Right cardiac atrium (tissue), 5 donors: ENCODE measurements at places on chromosomes 13 and 19. TPM values are rescaled to one million over a fixed set of nuclear protein-coding genes. Genes with fewer than 3 reads are reported as not detected.
A peak's percentile ranks its signal among the peaks of the same experiment; 100 is the strongest.

ANKLE1 gene
- total RNA-seq, result 0.53 TPM

ZNF649 gene
- total RNA-seq, result 11.2 TPM

KCNJ14 gene
- total RNA-seq, result 0.20 TPM

TMEM255B gene
- 6.2 TPM for total RNA-seq

GRCh38 chr13:41179593-41180250 is 14.6 kb downstream of the KBTBD7 start:
- no peak for DNase-seq

GRCh38 chr13:93784191-93784590 is 557.6 kb downstream of the GPC6 start:
- DNase-seq, result no peak

DNA sequence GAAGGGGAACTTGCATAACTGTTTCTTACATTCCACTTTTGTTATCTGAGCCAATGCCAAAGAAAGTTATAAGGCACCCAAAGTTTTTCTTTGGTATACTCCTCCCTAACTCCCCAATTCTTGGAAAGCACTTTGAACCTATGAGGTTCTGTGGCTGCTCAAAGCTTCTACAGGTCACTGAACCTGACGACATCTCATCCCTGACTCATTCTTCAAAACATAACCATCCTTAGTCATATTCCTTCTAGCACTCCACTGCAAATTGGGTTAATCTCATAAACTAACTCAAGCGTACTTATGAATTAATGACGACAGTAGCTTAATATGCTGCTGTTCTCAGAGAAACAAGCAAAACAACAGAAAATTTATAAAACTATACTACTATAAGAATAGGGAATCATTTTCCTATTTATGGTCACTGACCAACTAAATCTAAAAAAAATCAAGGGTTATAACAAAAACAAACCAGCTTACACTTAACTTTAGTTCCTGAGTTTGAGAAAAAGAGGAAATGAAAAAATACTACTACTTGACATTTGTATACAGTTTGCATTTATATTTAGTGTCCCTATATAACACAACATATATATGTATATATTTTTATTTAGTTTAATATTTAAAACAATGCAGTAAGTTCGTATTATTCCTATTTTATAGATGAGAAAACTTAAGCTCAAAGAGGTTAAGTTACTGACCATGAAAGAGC is 69.1 kb downstream of the CAB39L start:
- no peak for DNase-seq

- DNase-seq, result no peak
Observed at GRCh38 chr13:98717256-98717655, 35.2 kb downstream of the SLC15A1 start.

- no peak for DNase-seq
Observed at GRCh38 chr13:113116206-113116800, 6.3 kb upstream of the F10 start.

- DNase-seq, result no peak
Observed at GRCh38 chr19:10826846-10827245, 9.2 kb downstream of the TMED1 start.

DNA sequence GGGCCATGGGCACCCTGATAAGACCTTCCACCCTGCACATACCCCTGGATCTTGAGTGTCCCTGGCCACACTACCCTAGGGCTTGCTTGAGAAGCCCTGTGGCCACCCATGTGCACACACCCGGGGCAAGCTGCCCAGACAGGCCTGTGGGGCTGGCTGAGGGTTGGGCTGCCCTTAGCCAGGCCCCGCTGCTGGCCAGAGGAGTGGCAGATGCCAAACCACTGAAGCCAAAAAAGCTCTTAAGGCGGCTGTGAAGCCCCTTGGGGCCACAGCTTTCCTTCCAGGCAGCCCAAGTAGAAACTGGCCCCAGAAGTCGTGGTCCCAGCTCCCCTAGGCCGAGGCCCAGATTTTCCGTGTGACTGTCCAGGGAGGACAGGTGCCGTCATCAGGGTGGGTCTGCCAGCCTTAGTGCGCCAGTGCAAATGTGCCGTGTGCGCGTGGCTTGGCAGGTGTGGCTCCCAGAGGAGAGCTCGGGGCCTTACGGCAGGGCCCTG is 14.8 kb downstream of the CEBPG start:
- peak; percentile 86 for DNase-seq

DNA sequence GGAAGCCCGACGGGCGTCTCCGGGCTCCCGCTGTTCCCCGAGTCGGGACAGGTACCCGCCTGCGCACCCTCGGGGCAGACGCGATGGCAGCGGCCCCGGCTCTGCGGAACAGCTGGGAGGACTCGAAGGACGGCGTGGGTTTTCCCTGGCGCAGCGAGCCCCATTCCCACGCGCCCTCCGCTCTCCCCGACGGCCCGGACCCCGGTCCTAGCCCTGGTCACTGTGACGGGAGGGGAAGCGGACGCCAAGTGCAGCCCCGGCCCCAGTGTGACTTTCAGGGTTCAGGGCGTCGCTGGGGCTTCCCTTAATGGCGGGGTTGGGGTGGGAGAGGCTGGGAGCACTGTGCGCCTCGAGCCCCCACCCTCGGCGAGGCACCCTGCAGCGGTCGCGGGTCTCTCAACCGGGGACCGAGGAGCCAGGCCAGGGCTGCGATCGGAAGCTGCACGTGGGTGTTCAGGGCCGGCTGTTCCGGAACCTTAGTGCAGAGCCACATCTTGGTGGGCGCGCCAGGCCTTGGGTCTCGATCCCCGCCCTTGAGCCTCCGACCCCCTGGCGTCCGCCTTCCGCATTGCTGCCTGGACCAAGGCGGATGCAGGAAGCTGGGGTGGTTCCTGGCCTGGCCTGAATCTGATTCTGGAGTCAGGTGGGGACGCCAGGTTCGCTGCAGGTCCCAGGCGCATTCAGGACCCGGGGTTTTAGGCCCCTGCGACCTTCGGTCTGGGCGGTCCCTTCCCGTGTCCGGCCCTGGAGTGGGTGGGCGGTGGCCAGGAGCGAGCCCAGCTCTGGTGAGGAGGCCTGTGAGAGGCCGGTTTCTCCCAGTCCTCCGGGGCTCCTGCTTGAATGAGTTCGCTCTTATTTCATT is 3.5 kb downstream of the LGALS7B start:
- DNase-seq, result peak; percentile 86
